ENCODE measurements at places on chromosomes 3 and 15. TPM values are rescaled to one million over a fixed set of nuclear protein-coding genes. Genes with fewer than 3 reads are reported as not detected.

DNA sequence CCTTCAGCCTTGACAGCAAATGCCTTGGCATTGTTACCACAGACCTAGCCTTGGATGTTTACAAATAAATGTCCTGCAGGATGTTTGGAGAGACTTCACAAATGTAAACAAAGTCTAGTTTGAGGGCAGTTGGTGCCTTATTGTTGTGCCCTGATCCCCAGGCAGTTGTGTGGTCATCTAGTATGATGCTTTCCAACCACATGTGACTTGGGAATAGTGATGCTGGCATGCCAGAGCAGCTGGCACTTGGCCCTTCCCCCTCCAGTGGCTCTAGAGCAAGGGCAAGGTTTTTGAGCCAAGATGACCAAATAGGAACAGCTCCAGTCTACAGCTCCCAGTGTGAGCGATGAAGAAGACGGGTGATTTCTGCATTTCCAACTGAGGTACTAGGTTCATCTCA is 258.2 kb downstream of the ADAMTS17 start:
- no peak for DNase-seq

DNA sequence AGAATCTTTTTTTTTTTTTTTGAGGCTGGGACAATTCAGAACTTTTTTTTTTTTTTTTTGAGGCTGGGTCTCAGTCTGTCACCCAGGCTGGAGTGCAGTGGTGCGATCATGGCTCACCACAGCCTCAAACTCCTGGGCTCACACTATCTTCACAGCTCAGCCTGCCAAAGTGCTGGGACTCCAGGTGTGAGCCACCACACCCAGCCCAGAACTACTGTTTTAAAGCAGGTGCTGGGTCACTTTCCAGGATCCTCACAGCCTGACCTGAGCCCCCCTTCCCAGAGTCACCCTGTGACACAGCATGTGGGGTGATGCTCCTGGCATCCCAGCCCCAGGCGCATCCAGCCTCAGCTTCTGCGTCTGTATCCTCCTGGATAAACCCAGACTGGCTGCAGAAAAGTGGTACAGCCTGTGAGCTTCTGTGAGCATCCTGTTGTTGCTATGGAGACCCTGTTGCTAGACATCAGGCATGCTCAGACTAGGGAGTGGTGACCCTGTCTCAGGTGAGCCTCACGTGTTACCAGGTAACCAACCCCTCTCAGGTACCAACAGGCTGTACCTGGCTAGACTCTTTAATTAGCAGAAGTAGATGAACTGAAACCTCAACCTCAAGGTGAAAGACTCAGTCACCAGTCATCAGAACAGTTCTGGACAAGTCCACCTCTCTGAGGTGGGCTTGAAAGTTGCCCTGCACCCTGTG is 15.0 kb downstream of the KLF13 start:
- DNase-seq: no peak

DNA sequence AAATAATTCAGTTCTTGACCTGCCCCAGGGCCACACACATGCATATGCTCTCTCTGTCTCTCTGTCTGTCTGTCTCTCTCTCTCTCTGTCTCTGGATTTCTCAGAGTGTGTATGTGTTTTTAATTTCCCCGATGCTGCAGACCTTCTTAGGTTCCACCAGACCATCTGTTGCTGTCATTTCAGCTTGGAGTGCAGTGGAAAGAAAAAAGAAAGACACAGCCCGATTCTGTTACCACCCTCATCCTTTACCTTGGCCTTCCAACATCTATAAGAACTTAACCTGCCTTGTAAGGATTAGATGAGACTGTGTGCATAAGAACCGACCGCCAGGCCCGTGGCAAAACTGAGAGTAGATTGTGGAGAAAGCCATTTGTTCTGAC is 9.7 kb upstream of the PGPEP1L start:
- no peak for DNase-seq

IFT57 gene
- 28.4 TPM for total RNA-seq

DNA sequence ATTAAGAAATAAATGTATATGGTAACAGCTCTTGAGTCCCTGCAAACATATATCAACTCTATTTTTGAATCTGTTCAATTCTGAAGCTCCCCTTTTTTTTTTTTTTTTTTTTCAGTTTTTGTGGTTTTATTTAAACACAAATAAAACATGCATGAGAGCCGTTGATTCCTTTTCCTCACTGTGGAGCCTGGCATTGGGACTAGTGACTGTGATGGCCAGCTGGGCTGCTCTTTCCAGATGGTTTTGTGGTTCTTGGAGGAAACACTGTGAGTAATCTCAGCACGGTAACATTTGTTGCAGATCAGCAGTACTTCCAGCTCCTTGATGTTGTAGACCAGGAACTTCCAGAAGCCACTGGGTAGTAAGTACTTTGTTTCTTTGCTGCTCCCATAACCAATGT is 15.9 kb downstream of the EMC7 start:
- no peak for DNase-seq

GRCh38 chr3:146375219-146375618 is 94.1 kb downstream of the PLSCR2 start:
- no peak for DNase-seq

- no peak for DNase-seq
Observed at GRCh38 chr3:61300006-61300380, 48.7 kb upstream of the FHIT start.

THRB gene
- total RNA-seq: 4.5 TPM

PCOLCE2 gene
- total RNA-seq: 13.7 TPM

- no peak for DNase-seq
Observed at GRCh38 chr3:20669184-20669583, 483.2 kb upstream of the SGO1 start.

GRCh38 chr3:69290006-69290405 is 95.9 kb downstream of the FRMD4B start:
- DNase-seq: no peak

GRCh38 chr3:152192936-152193672 is 75.6 kb upstream of the MBNL1 start:
- no peak for DNase-seq

DNA sequence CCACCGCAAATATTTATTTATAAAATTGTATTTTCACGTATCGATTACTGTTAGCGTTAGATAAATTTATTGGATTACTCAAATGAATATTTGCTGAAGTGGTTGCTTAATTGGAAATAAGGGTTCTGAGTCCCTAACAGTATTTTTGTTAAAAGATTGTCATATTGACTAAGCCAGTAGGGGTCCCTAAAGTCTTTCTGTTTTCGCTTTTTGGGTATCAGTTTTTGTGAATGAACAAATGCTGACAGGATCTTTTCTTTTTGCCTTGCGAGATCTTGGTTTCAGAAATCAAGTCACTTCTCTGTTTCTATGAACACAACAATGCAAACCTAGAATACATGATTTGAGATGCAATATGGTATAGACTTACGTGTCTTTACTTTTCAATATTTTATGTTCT is 7.1 kb downstream of the RAD51 start:
- DNase-seq: no peak

DNA sequence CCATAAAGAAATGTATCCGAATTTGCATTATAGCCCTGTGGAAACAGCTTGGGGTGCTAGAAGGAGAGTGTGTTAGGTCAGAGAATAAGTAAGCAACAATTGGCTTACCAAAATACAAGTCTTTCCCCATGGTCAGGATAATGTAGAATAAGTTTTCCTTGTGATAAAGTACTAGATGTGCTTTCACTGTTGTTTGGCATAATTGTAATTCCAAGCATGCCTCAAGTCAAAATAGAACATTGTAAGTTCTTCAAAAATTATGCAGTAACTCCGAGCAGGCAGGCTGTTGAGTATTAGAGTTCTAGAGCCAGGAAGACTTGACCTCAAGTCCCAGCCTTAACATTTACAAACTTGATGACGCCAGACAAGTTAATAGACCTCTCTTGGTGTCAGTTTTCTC is 242.0 kb downstream of the TUSC7 start:
- no peak for DNase-seq

- no peak for DNase-seq
Observed at GRCh38 chr3:194300936-194301335, 50.2 kb downstream of the CPN2 start.

GRCh38 chr3:153392363-153392762 is 230.3 kb downstream of the RAP2B start:
- no peak for DNase-seq

DNA sequence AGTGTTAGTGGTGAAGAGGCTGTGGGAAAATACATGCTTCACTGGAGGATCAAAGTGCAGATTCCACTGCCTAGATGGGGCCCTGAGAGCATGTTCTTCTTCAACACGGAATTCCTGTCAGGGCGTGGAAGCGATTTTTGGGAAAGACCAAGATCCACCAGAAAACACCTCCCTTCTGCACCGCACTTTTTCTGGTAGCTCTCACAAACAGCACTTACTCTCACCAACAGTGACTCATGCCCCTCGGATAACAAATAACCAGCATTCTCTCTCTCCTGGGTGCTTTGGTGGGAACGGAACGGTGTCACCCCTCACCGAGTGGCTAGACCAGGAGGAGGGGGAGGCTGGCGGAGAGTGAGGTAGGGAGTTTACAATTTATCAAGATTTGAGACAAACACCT is 40.1 kb downstream of the ADAMTSL3 start:
- no peak for DNase-seq

MEX3B gene
- 8.8 TPM for total RNA-seq

FSIP1 gene
- total RNA-seq: 0.60 TPM

ZNF662 gene
- 2.9 TPM for total RNA-seq

DNA sequence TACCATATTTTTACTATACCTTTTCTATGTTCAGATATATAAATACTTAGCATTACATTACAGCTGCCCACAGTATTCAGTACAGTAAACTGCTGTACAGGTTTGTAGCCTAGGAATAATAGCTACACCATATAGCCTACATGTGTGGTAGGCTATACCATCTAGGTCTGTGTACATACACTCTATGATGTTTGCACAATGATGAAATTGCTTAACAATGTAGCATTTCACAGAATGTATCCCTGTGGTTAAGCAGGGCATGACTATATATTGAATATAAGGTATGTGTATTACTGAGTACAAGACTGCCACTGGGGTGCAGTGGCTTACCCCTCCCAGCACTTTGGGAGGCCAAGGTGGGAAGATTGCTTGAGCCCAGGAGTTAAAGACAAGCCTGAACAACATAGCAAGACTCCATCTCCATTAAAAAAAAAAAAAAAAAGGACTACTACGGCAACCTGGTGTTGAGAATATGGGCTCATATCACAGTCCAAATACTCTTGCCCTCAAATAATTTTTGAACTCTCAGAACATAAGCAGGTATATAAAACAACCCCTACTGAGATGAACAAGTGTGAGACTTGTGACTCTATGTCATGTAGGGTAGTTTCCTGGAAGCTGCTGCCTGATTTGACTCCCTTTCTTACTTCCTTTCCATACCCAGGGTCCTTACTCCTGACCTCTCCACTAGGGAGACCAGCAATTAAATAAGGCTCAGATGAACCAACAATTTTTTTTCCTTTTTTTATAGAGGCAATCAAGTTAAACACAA is 4.8 kb downstream of the PPP1R14D start:
- no peak for DNase-seq

SLC12A1 gene
- total RNA-seq: 0.39 TPM

- no peak for DNase-seq
Observed at GRCh38 chr3:119967353-119968006, 126.8 kb downstream of the GSK3B start.

GRCh38 chr3:68211637-68212036 is 557.2 kb upstream of the SUCLG2 start:
- no peak for DNase-seq

CCDC54 gene
- not detected for total RNA-seq

GRCh38 chr15:55526559-55527036 is 18.6 kb upstream of the DNAAF4 start:
- DNase-seq: no peak

FBXL2 gene
- 2.9 TPM for total RNA-seq

GALNT15 gene
- 0.18 TPM for total RNA-seq

CPLX3 gene
- total RNA-seq: 0.09 TPM

- DNase-seq: no peak
Observed at GRCh38 chr15:64001148-64001547, 45.1 kb downstream of the DAPK2 start.

DNA sequence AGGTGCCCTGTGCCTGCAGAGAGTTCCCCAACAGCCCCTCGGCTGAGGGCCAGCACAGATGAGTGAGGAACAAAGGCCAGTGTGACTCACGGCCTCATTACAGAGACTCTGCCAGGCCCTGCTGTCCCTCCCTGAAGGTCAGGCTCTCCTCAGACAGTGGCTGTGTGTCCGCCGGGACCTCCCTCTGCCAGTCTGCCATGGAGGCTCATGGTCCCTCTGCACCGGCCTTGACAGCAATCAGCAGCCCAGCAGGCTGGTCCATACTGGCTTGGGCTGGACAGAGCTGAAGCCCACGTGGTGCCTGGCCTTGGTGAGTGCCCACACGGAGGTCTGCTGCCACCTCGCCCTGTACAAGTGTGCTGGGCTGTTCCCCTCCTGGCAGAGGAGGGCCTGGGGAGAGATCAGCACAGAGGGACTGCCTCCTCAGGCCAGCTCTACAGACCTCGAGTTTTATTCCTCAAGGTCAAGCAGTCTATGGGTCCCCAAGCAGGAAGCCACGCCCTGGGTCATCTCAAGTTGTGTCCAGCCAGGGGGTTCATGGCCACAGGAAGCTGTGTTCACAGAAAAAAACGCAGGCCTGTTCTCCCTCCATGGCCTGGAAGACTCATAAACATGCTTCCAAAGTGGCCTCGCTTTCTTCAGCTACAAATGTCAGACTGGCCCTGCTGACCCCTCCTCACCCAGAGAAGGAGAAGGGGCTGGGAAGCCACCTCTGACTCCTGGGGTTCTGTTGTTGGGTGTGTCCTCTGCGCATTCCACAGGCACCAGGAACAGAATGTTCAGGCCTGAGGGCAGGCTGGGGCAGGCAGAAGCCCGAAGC is 27.0 kb downstream of the SLC41A3 start:
- no peak for DNase-seq

DNA sequence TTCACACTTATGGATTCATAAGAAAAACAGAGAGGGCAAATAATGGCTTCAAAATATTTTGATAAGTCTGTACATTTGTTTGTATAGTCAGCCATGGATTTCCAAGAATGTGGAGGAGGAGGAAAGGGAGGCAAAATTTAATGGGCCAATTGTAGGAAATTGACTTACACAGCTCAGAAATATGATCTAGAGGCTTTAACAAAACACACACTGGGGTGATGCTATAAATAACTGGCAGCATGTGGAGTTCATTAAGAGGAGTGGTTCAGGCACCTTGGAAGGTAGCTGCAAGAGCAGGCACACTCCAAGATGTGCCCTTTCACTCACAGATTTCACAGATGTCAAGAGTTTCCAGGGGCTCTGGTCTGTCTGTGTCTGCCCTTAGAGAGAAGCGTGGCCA is 193.4 kb upstream of the RASGRP1 start:
- no peak for DNase-seq

DNA sequence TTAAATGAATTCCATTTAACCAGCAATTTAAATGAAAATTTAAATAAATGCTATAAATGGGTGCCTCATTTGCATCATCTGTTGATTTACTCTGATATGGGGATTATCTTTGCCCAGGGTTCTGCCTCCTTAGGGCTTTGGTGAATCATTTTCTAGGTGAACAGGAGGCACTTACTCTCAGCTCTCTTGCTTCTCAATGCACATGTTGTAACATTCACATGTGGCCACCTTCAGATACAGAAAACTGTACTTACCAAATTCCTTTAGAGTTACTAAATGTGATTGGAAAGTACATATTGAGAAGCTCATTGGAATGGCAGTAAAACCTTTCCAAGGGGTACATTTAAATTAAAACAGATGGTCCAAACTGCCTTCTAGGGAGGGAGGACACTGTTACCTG is 20.8 kb downstream of the GADL1 start:
- DNase-seq: no peak
